ENCODE measurements at places on chromosomes 2 and 18.

- no peak for DNase-seq
These were observed 55.4 kb upstream of the ATP5MC3 start for GRCh38 chr2:175236930-175237329.

DNA sequence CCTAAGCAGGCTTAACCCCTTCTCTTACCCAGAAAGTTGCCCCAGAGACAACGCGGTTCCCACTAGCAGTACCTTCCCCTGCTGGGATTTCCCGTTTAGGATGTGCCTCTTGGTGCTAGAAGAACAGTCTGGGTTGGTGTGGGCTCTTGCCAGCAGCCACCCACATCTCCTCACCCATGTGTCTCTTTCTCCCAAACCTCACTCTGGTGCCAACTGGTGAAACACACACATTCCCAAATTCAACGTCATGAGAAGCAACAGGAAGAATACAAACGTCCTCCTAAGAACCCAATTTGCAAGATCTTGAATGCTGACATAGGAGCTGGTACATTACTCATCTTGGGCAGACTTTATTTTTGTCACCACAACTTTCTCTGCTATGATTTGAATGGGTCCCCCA lies 36.2 kb downstream of the DIPK1C start:
- no peak for DNase-seq

DNA sequence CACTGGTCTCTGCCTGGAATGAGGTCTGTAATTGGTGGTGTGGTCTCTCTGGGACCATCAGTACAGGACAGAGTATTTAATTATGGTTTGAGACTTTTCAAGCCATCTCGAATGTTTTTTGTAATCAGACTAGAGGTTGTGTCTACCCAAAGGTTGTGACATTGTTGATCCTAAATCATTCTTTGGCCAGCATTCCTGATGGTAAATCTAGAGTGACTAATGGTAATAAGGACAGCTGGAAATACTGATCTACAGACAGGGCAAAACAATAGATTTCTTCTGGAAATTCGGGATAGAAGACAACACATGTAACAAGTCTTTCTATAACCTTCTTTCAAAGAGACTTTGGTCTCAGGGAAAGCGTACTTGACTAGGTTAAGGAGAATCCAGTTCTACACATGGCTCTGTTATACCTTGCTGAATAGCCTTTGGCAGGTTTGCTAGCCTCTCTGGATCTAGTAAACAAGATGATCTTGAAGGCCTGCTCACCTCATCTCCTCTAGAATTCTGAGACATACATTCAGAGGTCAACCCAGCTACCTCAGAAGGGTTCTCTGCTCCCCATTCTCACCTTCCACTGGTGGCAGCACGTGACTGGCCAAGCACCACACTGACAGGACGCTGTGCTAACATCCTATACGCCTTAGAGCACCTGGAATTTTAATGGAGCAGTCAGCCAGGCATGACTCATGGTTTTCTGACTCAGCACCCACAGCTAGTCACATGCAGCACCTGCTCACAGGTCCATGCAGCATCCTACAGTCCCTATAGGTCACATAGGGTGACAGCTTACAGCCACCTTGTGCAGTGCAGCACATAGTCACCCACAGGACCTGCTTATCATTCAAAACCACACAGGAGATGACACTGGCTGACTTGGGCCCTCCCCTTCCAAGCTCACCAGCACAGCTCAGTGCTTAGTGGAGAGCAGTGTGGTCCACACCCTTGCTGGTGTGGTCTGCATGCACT lies 12.2 kb downstream of the PLB1 start:
- peak; percentile 12 for DNase-seq

DNA sequence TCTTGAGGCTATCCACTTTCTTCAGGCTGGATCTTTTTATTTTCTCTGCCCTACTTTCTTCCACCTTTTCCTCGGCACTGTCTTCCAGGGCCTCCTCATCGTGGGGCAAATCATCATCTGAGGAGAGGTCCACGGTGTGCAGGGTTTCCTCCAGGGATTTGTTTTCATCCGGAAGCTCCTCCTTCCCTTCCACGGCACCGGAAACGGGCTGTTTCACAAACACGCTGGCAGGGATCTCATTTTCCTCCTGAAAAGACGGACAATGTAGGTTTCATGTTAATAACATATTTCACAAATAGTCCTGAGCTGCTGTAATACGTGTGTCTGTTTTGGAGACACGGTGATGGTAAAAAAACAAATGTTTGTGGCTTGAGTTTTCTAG lies 10.4 kb downstream of the CAVIN2 start:
- DNase-seq: no peak

DNA sequence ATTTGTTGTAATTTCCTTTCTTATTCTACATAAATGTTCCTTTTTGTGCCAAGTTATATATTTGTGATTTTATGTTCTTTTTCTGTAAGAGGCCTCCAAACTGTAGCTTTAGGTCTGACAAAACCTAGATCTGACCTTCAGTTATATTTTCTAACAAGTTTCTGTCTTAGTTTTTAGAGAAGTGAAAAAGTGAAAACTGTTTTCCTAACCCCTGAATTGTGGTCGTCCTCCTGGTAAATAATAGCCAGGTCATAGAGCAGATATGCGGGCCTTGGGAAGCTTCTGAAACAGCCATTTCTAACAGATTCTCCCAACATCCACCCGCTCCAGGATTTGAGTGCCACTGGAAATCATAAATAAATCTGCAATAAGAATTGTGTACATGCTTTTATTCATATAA lies 398.4 kb upstream of the CWC22 start:
- DNase-seq: no peak

DNA sequence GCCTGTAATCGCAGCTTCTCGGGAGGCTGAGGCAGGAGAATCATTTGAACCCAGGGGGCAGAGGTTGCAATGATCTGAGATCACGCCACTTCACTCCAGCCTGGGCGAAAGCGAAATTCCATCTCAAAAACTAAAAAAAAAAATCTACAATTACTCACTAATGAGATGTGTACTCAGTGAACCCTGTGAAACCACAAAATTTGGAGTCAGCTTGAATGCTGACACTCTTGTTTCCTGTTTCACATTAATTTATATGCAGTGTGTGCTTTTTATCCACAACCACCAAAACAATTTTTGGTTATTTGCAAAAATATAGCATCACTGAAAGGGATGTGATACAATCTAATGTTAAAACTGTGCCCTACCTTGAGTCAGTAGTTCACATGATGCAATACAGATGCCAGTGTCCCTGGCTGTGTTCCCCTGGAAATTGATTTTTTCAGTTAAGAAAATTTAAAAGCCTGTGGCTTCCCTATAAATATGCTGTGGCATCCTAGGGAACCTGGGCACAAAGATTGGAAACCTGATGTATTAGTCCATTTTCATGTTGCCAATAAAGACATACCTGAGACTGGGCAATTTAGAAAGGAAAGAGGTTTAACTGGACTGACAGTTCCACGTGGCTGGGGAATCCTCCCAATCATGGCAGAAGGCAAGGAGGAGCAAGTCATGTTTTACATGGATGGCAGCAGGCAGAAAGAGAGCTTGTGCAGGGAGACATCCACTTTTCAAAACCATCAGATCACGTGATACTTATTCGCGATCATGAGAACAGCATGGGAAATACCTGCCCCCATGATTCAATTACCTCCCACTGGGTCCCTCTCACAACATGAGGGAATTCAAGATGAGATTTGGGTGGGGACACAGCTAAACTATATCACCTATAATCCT lies 337.5 kb upstream of the NT5C1B start:
- DNase-seq: no peak

DNA sequence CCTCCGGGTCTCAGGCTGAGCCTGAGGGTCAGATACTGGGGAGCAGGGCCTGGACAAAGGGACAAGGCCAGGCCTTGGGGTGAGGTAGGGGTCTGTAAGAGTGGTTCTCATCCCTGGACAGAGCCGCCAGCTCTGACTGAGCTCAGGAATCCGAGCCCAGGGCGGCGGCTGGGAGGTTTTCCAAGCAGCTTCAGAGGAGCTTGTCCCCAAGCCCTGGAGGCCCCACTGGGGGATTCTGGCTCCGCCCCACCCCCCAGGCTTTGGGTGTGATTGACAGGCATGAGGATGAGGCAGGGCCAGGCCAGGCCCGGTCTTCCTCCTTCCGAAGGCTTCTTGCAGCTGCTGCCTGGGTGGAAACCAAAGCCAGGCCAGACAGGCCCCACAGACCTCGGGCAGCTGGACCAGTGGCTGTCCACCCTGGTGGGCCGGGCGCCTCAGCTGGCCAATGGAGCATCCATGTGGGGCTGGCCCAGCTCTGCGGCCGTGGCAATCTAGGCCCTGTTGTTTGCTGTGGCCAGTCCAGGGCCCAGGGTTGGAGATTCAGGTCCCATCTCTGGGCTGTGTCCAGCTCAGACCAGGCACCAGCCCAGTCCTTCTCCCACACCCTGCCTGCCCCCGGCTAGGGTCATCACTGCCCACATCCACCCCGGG lies 23.1 kb upstream of the GPC1 start:
- DNase-seq: no peak

DNA sequence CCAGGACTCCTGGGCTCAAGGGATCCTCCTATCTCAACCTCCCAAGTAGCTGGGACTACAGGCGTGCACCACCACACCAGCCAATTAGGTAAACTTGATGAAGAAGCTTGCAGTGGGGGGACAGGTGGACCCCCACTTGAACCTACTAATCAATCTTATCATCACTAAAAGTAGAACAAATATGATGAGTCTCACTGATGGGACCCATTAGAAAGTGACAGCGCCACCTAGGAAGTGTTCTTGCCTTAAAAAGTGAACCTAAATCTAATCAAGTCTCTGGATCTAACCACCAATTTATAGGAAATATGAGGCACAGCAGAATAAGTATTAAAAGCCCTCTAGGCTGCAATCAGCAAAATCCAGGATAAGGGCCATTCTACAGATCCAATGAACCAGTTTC lies 79.2 kb downstream of the BIN1 start:
- no peak for DNase-seq

DNA sequence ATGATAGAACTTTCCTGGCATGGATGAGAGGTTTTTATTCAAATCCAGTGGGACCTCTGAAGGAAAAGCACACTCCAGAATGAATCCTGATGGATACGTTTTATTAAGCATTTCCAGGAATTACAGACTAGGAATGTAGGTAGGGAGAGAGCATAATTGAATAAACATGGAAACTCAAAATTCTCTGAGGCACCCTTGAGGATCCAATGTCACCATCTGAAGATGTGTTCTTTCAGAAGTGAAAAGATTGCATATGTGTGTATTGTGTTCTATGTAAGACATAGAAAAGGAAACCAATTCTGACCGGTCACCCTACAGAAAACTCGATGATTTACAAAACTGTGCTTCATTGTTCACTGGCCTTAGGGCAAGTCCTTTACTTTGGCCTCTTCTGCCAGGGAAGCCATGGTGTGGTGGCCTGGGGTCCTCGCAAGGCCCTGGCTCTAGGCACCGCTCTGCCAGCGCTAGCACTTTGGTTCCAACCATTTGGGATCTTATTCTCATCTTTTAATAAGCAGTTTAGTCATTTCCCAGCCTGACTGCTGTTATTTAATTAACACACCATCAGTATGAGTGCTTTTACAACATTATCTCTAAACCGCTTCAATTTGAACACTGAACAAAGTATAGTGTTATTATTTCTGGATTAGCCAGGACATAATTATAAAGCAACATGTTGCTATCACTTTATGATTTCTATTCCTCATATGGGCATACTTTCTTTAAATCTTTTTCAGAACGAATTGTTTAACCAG lies 4.5 kb upstream of the GKN1 start:
- DNase-seq: no peak

DNA sequence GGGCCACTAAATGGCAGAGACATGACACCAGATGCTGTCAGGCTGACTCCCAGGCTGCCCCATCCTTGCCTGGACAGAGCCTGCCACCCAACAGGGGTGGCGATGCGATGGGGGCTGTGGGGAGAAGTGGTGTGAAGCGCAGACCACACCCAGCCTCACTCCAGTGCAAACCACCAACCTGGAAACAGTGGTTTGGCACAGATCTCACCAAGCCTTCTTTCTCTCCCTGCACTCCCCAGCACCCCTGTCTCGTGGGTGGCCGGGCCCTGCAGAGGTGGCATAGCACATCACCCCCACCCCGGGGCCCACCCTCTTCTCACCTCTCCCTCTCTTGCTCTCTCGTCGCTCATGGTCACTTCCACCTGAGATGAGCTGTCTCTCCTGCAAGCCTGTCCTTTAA lies 32.6 kb downstream of the CIB4 start:
- DNase-seq: no peak

- DNase-seq: no peak
These were observed 12.8 kb downstream of the SOCS6 start for GRCh38 chr18:70301667-70302066.

DNA sequence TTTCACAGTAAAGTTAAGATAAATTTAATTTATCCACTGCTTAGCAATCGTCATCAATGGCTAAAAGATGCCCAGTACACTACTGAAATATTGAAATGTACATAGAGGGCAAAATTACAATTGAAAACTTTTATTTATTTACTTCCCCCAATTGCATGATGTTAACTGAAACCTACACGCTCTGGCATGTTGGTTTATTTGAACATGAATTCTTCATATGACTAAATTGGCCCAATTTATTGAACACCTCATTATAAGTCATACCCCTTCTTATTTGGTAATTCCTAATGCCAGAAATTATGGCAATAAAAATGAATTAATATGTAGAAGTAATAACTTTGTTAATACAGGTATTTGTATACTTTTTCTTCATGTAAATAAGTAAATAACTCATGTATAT lies 183.0 kb upstream of the ZC3H15 start:
- DNase-seq: no peak

DNA sequence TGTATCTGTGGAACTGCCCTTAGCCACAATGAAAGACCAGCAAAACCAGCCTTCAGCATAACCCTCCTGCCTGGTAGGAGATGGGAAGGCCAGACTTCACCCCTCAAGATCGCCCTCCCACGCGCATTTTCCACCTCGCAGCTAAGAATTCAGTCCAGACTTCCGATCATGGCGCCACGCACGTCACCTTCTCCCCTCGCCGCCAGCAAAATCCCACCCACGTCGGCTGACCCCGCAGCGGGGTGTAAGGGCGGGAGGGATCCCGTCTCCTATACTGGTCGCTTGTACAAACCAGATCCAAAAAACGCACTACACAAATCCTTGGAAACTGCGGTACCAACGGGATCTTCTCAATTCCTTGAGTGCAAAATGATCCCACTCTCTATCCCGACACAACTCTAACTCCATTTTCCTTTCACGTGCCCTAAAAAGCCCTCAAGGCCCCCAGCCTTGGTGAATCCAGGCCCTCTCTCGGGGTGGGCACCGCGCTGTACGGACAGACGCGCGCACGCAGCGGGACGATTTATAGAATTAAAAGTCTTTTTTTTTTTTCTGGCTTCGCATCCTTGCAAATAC lies 1.0 kb upstream of the BMPR2 start:
- peak; percentile 44 for DNase-seq
